ENCODE measurements at places on chromosomes 4 and X.

DNA sequence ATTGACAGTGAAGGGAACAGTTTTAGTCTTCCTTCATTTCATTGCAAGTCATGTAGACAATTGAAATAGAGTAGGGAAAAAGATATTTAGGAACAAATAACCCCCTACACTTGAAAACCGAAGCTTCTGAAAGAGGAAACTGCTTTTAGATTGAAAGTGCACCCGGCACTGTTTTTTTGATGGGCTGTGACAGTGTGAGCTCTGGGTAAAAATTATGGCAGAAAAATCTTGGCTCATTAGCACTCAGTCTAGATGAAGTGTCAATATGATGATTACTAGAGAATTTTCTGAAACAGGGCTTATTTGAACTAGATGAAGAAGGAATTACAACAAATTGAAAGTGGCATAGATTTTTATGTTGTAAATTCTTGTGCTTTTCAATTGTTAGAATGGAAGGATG lies 1132.4 kb downstream of the RAPGEF2 start:
- no peak for DNase-seq

GRCh38 chr4:328729-329128 lies 8.9 kb upstream of the ZNF141 start:
- no peak for DNase-seq

- DNase-seq: no peak
Observed at GRCh38 chr4:22999419-22999818, 306.7 kb downstream of the GBA3 start.

- no peak for DNase-seq
Observed at GRCh38 chr4:106698621-106699195, 330.1 kb upstream of the GIMD1 start.

DNA sequence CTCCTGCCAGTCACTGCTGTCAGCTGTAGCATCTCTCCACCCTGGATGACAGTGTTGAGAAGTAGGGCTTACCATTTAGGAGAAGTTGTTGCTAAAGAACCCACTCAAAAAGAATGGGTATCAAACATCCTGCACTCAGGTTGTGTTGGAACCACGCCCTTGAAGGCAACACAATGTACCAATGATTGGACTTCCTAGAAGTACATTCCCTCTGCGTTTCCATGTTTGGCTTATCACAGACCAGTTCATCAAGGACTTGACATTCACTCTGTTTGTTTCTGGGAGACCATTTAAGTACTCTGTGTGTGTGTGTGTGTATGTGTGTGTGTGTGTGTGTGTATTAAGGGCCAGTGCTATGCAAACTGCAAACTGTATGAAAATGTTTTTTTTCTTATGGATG lies 200.6 kb upstream of the GATB start:
- no peak for DNase-seq

GRCh38 chr4:23122666-23123400 lies 430.1 kb downstream of the GBA3 start:
- no peak for DNase-seq

DNA sequence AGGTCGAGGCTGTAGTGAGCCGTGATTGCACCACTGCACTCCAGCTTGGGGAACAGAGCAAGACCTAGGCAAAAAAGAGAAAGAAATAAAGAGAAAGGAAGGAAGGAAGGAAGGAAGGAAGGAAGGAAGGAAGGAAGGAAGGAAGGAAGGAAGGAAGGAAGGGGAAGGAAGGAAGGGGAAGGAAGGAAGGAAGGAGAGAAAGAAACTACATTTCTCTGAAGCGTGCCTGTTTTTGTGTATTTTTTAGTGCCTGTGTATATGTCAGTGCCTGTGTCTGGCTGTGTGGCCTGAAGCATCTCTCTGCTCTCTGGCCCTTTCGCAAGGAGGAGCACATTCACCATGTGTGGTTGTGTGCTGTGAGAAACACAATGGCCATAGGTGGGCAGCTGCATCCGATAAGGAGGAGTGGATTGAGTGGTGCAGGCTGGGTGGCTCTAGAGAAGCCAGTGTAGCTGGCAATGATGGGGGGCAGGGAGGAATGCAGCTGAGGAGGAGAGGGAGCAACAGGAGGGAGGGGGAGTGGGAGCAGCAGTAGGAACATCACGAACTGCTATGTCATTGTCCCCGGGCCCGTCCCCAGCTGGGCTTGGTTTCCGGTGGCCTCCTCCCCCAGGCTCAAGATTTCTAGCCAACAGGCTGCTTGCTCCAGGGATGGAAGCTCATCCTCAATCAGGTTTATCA lies 11.4 kb downstream of the SYN1 start:
- peak; percentile 20 for DNase-seq

DNA sequence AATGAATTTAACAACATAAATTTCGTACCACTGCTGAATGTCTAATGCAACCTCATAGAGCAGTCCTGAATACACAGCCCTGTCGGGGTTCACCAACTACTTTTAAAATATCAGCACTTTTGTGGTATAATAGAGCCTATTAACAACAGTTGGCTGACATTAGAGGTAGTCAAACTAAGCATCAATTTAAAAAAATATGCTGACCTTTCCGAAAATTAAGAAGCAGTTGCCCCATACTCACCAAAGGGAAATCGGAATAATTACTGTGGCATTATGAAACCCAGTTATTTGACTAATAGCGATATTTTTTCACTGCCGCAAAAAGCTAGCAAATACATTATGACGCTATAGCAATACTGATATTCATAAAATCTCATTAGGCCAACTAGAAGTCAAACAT lies 273.5 kb upstream of the PPARGC1A start:
- DNase-seq: no peak

GRCh38 chr4:86939729-86940575 lies 5.1 kb downstream of the AFF1 start:
- no peak for DNase-seq

DNA sequence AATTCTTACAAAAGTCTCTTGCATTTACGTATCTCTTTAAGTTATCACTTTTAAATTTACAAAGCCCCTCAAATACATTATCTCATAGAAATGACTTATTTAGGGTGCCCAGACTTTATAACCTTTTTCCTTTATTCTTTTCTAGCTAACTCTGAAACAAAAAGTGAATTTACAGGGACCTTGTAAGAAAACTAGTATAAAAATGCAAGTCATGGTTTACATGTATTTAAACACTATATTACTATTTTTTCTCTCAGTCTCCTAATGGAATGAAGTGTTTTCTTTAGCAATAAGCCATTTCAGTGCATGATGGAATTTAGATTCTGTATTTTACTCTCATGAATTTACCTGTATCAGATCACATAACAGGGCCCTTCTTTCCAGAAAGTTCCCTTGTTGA lies 14.5 kb upstream of the HEPH start:
- DNase-seq: no peak

DNA sequence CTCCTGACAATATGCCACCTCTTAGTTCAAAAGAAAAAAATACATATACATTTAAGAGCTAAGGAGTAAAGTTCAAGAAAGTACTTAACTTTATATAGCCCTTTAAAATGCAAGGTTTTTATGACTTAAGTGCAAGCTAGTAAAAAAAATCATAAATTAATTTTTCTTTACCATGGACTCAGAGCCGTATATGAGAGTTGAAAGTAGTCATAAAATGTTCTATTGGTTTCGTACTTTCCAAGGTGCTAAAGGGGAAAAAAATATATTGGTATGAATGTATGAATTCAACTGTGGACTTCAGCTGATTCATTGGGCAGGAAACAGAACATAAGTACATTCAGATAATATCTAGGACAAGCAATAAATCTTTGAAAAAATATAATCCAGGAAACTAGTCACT lies 869.8 kb upstream of the AGA start:
- DNase-seq: no peak

DNA sequence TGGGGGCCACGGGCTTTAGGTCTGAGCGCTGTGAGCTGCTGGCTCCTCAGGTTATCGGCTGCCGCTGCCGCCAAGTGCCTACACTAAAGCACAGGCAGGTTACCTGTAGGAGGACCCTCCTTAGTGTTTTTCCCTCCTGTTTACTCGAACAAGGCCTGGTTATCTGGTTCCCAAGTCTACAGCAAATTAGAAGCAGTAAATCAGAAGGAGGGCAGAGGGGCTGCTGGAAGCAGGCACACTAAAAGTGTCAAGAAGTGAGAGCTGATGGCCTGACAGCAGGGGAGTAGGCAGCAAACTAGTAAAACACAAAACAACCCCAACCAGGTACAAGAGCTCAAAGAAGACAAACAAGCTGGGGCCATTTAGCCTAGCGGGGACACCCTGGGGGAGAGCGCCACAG lies 125.0 kb upstream of the PJA1 start:
- no peak for DNase-seq

DNA sequence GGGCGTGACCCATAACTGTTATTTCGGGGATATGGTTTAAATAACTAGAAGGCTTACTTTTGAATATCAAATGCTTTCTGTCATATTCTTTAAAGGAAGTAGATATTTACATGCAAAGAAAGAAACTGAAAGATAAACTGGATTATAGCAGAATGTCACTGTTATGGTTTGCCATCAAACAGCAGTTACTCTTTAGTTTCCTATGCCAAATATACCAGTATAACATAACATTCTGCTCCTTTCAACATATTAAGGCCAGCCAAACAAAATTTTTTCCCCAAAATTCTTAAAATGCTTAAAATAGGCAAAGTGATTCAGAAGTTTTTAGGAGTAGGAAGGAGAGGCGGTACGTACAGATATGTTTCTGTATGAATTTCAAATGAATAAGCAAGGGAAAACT lies 27.0 kb downstream of the KDM6A start:
- DNase-seq: no peak

DNA sequence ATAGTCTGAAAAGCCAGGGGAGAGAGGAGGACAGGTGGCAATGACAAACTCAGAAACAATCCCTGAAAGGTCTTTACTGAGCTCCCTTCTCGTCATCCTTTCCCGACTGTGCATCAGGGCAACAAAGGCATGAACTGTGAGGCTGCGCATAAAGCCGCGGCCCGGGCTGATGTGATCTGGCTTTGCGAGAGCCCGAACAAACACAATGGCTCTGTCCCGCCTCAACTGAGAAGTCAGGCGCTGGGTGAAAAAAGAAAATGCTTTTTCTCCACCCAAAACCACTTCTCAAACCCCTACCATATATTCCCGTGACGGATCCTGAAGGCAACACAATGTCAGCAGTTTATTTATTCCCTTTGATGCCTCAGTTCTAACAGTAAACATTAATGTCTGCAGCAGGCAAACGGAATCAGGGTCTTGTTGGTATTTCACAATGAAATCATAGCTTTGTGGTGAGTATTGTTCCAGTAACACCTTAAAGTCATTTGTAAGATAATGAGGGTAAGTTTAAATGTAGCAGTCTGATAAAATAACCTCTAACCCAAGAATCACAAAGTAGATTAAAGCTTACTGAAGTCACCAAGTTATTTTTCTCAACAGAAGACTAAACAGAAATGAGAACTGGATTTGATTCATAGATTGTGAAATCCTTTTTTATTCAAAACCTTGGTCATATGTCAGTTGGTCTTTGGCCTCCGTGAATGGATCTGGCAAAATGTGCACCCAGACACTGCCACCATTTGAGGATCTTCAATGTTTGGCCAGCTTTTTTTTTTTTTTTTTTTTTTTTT lies 67.4 kb downstream of the APBB2 start:
- DNase-seq: peak; percentile 86

All from anterior cingulate cortex (tissue), 58 donors.